ENCODE measurements at places on chromosomes 2 and 18. TPM values are rescaled to one million over a fixed set of nuclear protein-coding genes. Genes with fewer than 3 reads are reported as not detected.
A peak's percentile ranks its signal among the peaks of the same experiment; 100 is the strongest.

Gene CACNB4
- total RNA-seq: 0.65 TPM

GRCh38 chr2:99609851-99610381 lies 120.1 kb upstream of the REV1 start:
- H3K27me3 ChIP-seq: peaks cover 11% of the 10 kb centered on the region
- no peak overlapping the region for H3K4me3 ChIP-seq
- H3K4me1 ChIP-seq: no peaks in the 10 kb centered on the region
- H3K36me3 ChIP-seq: no peaks in the 10 kb centered on the region
- H3K27ac ChIP-seq: no peak overlapping the region

DNA sequence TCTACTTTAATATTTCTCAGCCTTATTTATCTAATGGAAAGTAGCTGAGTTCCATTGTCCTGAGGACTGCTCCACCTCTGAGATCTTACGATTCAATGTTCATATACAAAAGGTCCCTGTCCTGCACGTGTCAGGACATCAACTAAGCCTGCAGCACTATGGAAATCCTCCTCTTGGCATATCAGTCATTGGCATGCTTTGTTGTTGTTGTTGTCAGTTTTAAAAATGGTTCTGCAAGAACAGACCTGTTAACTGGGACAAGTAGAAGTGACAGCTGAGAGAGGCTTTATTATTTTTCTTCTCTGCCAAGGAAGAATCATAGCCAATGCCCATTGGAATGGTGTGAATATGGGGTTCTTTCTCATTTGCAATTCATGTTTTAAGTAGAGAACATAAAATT lies 450.1 kb upstream of the PKDCC start:
- no peak for DNase-seq
- peaks cover 9% of the 10 kb centered on the region for H3K27me3 ChIP-seq
- no peak overlapping the region for H3K4me3 ChIP-seq
- H3K27ac ChIP-seq: no peak overlapping the region
- H3K36me3 ChIP-seq: no peaks in the 10 kb centered on the region
- no peaks in the 10 kb centered on the region for H3K4me1 ChIP-seq

- no peaks in the 10 kb centered on the region for H3K27me3 ChIP-seq
- peaks cover 14% of the 10 kb centered on the region for H3K36me3 ChIP-seq
- no peak for DNase-seq
- H3K27ac ChIP-seq: no peak overlapping the region
Measured at GRCh38 chr2:63488118-63488713, 100.1 kb downstream of the WDPCP start.

DNA sequence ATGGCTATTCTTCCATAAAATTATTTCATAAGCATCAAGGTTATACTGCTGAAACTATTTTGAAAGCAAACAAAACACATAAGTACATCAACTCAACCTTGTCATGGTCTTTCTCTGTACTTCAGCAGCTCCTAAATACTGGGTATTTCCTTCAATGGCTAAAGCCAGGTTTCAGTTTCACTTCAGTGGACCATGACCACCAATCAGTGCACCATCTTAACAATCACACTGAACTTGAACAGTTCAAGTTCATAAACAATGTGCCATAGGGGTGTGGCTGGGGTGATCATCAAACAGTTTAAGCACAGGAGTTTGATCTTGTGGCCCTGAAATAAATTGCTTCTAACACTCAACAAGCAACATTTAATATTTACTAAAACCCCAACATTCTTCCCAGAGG lies 124.1 kb upstream of the FIGN start:
- DNase-seq: no peak
- no peaks in the 10 kb centered on the region for H3K27me3 ChIP-seq
- H3K27ac ChIP-seq: no peak overlapping the region

DNA sequence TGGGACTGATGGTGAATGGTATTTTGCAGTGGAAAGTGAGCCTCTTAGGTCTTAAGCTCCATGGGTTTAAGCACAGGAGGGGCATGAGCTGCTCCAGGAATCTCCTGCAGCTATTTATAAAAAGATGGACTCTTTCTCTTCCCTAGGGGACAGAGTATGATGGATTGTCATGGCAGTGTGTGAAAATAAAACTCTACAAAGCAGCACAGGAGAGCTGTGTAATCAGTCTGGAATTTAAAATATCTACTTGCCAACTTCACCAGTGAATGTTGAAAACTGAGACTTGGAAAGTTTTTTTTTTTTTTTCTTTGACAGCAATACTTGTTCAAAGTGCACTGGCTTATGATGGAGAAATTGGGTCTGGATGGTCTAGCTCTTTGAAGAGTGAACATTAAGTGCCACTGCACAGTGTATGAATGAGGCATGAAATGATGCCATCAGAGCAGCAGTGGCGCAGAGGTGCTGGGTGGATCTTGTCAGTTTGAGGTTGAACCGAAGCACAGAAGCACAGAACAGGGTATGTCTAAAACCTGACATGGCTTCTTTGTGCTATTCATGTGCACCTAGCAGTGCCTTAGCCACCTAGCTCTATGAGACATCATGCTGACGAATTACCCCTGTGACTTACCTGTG lies 245.4 kb downstream of the PTPRM start:
- no peak overlapping the region for H3K27ac ChIP-seq
- peaks cover 2% of the 10 kb centered on the region for H3K4me1 ChIP-seq
- H3K36me3 ChIP-seq: no peaks in the 10 kb centered on the region
- DNase-seq: no peak

GRCh38 chr2:73295751-73296400 lies 2.5 kb upstream of the EGR4 start:
- no peak overlapping the region for H3K4me3 ChIP-seq
- peaks cover 9% of the 10 kb centered on the region for H3K4me1 ChIP-seq
- no peak for DNase-seq
- H3K27ac ChIP-seq: peak overlapping the region; percentile 3

- H3K4me3 ChIP-seq: no peak overlapping the region
- no peaks in the 10 kb centered on the region for H3K27me3 ChIP-seq
- no peak for DNase-seq
- no peak overlapping the region for H3K27ac ChIP-seq
- no peaks in the 10 kb centered on the region for H3K36me3 ChIP-seq
- H3K4me1 ChIP-seq: peaks cover 2% of the 10 kb centered on the region
Measured at GRCh38 chr2:159573846-159574606, 42.3 kb downstream of the BAZ2B start.

DNA sequence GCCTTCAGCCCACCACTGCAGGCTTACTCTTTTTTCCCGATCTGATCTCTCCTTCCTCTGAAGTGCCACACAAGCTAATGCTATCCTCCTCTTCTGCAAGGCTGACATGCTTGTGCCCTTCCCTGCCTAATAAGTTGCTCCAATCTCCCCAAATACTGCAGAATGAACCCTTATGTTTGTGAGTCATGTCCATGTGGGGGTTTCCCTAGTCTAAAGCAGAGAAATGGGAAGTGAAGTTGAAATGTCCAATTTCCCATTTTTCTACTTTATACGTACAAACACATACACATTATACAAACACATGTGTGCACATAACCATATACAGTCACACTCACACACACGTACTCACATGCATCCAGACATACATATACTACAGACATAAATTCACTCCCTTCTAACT lies 288.1 kb upstream of the CELF4 start:
- no peak overlapping the region for H3K27ac ChIP-seq
- no peaks in the 10 kb centered on the region for H3K4me1 ChIP-seq
- no peak for DNase-seq

- no peak for DNase-seq
- peaks cover 2% of the 10 kb centered on the region for H3K36me3 ChIP-seq
- no peak overlapping the region for H3K4me3 ChIP-seq
- H3K27me3 ChIP-seq: peaks cover 22% of the 10 kb centered on the region
- peaks cover 9% of the 10 kb centered on the region for H3K4me1 ChIP-seq
- no peak overlapping the region for H3K27ac ChIP-seq
Measured at GRCh38 chr2:42824454-42824807, 32.0 kb upstream of the HAAO start.

- H3K27me3 ChIP-seq: no peaks in the 10 kb centered on the region
- no peak overlapping the region for H3K4me3 ChIP-seq
- DNase-seq: no peak
Measured at GRCh38 chr2:12968399-12968798, 251.7 kb downstream of the TRIB2 start.

- no peak overlapping the region for H3K27ac ChIP-seq
- H3K4me1 ChIP-seq: no peaks in the 10 kb centered on the region
- H3K36me3 ChIP-seq: no peaks in the 10 kb centered on the region
- H3K27me3 ChIP-seq: no peaks in the 10 kb centered on the region
- H3K4me3 ChIP-seq: no peak overlapping the region
- no peak for DNase-seq
Measured at GRCh38 chr2:46136481-46136880, 160.7 kb upstream of the EPAS1 start.

GRCh38 chr2:63590626-63591408 lies 2.1 kb downstream of the MDH1 start:
- DNase-seq: no peak
- H3K27ac ChIP-seq: peak overlapping the region; percentile 96
- H3K4me3 ChIP-seq: no peak overlapping the region

Gene LONRF2
- 0.18 TPM for total RNA-seq

Gene CASP8
- total RNA-seq: 191 TPM

DNA sequence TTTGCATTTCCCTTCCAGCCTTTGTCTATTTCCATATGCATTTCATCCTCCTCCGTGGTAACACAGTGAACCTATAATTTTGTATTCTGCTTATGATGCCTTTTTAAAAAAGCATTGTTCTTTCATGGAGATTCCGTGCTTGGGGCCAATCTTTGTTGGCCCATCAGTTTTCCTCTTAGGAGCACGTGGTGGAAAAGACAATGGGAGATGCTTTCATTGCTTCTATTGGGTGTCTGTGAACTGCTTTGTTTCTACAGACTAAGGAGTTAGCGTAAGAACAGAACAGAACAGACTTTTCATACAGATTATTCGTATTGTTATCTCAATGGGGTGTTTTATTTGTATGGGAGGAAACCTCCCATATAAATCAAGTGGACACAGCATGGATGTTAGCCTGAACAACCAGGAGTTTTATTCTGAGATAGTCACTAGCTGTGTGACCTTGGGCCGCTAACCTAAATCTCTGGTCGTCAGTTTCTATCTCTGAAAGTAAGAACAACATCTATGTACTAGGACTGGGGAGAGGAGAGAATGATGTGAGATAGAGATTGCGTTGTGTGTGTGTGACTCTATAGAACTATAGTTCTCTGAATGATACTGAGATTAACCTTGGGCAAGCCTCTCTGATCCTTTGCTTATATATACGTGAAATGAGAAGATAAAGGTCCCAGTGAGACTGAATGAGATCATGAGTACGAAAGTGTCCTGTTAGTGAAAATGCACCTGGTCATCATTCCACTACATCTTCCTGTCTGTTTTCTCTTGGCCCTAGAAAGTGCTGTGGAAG lies 22.9 kb upstream of the YWHAQ start:
- no peak for DNase-seq
- H3K4me1 ChIP-seq: peaks cover 37% of the 10 kb centered on the region
- no peak overlapping the region for H3K4me3 ChIP-seq
- no peaks in the 10 kb centered on the region for H3K36me3 ChIP-seq
- H3K27ac ChIP-seq: peak overlapping the region; percentile 59

Gene COBLL1
- total RNA-seq: not detected

Gene PSMA8
- total RNA-seq: 0.42 TPM

DNA sequence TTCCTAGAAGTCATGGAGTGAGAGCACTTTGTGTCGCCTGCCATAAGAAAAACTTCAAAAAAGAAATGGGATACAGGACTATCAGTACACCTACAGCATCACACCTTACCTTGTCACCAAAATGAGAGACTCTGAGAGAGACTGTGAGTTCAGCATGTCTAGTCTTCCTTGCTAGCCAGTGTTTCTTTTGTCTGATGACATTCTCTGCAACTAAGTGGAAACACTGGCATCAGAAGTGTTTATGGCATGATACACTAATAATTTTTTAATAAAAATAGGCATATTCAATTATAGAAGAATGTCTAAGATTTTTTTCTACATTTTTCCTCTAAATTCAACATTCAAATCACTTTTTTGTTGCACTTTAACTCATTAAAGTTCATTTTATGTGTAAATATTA lies 9.0 kb downstream of the RBM43 start:
- no peak overlapping the region for H3K27ac ChIP-seq
- DNase-seq: no peak
- H3K27me3 ChIP-seq: no peaks in the 10 kb centered on the region
- peaks cover 8% of the 10 kb centered on the region for H3K4me1 ChIP-seq

Gene ZSWIM2
- not detected for total RNA-seq

GRCh38 chr2:183666031-183666430 lies 541.8 kb downstream of the NUP35 start:
- H3K27ac ChIP-seq: no peak overlapping the region
- no peaks in the 10 kb centered on the region for H3K27me3 ChIP-seq

Gene MAL
- 127 TPM for total RNA-seq

DNA sequence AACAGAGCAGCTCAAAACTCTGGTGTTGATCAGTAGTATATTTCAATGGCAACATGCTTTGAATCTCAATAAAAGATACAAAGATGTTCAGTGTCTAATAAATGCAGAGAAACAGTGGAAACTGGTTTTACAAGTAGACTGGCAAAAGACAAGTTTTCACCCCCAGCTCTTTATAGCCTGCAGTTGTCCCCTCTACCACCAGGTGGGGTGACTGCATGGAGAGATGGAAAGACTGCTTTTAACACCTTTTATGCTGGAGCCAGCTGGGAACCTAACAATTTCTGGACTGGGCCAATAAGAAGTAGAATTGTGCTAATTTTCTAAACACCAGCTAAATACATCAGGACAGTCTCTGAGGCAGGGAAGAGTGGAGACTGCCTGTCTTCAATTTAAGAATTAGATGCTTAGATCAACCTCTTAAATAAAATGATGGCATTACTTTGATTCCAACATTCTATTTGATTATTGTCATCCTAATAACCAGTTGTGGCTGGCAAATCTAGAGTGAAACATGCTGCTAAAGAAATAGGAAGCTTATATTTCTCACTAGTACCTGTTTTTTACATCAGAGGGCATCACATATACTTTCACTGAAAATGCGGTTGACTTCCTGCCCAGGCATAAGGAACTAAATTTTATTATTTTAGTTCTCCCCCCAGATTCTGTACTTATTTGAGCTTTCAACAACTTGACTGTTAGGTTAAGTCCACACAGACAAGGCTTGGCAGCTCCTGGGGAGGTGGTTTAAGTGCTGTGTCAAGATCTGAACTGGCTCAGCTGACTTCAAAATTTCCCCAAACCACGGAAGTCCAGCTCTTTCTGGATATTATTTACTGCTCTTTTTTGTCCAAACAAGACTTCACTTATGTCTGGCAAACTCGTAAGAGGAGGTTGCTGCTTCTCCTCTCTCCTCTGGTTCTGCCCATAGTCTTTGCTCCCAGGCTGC lies 140.5 kb downstream of the TPGS2 start:
- no peak for DNase-seq
- H3K27ac ChIP-seq: no peak overlapping the region
- no peak overlapping the region for H3K4me3 ChIP-seq
- H3K36me3 ChIP-seq: peaks cover 3% of the 10 kb centered on the region

DNA sequence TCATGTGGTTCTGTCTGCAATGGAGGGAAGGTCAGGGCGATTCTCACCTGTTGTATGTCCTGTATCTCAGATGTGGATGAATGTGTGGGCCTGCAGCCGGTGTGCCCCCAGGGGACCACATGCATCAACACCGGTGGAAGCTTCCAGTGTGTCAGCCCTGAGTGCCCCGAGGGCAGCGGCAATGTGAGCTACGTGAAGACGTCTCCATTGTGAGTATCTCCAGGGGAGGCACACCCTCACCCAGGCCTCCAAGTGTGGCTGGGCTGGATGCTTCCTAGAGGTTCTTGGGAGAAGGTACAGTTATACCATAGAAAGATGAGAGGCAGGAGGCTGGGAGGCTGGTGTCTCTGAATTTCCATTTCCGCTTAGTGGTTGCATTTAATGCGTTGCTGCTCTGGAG lies 46.9 kb downstream of the FBLN7 start:
- H3K36me3 ChIP-seq: no peaks in the 10 kb centered on the region
- peak overlapping the region; percentile 99 for H3K27ac ChIP-seq
- no peak for DNase-seq
- no peaks in the 10 kb centered on the region for H3K27me3 ChIP-seq

Gene NT5DC4
- total RNA-seq: not detected

GRCh38 chr2:194343167-194343566 lies 1313.9 kb upstream of the SLC39A10 start:
- H3K36me3 ChIP-seq: no peaks in the 10 kb centered on the region
- no peak for DNase-seq
- no peak overlapping the region for H3K27ac ChIP-seq
- H3K4me3 ChIP-seq: no peak overlapping the region
- no peaks in the 10 kb centered on the region for H3K27me3 ChIP-seq
